ENCODE measurements at places on chromosomes 7 and 10.

DNA sequence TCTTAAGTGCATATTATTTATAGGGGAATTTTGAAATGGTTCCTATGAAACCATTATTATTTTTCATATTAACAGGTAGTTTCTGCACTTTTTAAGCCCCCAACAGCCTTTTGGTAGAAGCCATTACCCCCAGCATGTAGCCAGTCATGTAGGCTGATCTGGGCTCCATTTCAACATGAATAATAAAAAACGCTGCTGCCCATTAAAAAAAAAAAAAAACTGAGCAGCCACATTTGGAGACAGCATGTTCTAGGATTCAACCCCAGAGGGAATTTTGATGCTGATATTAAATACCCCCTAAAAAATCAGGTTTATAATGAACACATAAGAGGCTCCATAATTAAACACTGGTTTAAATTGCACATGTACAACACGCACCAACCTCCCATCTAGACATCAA lies 181.3 kb downstream of the RTKN2 start:
- no peak for DNase-seq

GRCh38 chr10:29620112-29620690 lies 14.6 kb downstream of the SVIL start:
- no peak for DNase-seq

DNA sequence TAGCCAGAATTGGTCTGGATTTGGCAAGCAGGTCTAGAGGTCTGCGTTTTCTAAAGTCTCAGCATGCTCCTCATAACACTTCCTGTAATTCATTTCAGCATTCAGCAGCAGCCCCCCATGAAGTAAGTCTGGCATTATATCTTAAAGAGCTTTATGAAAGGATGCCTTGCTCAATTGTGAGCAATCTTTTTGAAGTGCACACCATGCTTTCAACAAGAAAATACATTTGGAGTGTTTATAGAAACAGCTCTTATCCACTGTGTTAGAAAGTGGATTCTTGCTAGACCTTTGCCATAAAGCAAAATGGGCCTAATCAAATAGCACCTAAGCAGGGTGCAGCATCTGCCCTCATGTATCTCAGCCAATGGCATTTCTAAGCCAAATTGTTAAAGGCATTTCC lies 378.0 kb upstream of the AKR1E2 start:
- no peak for DNase-seq

DNA sequence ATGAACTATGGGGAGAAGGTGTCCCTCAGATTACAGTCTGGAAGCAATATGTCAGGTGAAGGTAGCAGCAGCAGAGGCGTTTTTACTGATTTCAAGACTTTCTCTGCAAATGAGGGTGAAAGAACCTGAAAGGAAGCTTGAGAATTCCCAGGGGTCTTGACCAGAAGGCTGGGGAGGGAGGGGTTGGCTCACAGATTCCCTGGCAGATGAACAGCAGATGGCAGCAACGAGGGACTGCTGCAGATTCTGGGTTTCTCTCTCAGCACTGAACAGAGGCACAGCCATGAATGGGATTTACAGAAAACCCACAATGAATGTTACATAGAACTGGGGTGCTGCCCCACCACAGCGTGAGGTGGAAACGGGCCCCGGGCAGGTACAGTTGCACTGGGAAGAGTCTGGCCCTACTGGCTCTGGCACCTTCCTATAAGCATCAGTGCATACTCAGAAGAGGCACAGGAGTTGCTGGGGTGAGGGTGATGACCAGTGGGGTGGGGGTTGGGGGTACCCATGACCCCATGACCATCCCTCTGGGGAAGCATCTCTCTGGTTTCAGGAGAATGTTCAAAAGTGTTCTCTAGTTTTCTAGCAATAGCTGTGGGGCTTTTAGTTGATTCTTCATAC lies 317.8 kb downstream of the SH2D4B start:
- DNase-seq = no peak

DNA sequence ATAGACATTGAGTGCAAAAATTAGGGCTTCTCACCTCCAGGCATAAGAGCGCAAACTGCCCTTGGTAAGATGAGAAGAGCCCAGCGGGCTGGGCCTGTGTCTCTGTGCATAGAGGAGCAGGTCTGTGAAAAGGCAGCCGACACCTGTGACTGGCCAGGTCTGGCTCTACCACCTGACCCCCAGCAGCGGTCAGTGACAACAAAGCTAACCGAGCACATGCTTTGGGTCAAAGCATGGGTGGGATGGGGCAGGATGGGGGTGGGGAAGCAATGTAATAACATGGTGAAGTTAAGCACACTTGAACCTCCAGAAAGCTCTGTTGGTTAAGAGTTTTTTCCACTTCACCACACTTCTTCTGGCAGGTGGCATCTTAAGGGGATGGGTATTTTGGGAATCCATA lies 29.3 kb downstream of the CYTH3 start:
- no peak for DNase-seq

DNA sequence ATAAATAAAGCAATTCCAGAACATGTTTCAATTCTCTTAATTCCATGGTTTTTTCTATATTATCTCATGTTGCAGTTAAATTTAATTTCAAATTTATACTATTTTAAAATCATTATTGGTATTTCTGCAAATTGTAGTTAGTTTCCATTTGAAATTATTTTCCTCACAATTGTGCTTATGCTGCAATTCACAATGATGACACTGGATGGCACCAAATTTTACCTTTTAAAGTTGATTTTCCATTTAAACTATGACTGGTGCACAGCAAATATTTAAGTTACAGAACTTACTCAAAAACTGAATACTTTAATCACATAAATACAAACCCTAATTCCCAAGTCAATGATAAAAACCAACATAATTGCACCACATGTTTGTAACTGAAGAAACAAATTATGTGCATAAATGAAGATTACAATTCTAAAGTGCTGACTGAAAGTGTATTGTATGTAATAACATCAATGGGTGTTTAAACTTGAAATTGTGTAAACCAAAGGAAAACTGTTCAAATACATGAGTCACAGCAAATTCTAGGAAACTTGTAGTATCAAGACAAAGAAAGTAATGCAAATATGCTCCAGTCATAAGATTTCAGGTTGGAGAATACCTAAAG lies 75.3 kb upstream of the AASS start:
- no peak for DNase-seq

GRCh38 chr10:80468806-80469421 lies 14.8 kb downstream of the TSPAN14 start:
- no peak for DNase-seq

GRCh38 chr10:30398193-30398592 lies 35.8 kb upstream of the MAP3K8 start:
- DNase-seq = no peak

- DNase-seq = no peak
These were observed 26.2 kb upstream of the SLF2 start for GRCh38 chr10:100886521-100886920.

- no peak for DNase-seq
These were observed 53.1 kb downstream of the VPS41 start for GRCh38 chr7:38855867-38856266.

Data from HFF-Myc (cell line).